ENCODE measurements at places on chromosomes 6 and 20.

DNA sequence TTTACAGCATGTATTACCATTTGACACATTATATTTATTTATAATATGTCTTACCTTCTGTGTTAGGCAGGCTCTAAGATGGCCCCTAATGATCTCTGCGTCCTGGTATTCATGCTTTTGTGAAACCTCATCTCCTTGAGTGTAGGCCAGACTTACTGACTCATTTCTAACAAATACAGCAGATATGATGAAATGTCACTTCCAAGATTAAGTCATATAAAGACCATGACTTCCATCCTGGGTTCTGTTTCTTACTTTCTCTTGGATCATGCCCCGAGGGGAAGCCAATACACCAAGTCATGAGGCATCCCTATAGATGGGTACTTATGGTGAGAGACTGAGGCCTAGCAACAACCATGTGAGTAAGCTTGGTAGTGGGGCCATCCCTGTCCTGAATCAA is 30.2 kb downstream of the ZHX3 start:
- no peak for DNase-seq

DNA sequence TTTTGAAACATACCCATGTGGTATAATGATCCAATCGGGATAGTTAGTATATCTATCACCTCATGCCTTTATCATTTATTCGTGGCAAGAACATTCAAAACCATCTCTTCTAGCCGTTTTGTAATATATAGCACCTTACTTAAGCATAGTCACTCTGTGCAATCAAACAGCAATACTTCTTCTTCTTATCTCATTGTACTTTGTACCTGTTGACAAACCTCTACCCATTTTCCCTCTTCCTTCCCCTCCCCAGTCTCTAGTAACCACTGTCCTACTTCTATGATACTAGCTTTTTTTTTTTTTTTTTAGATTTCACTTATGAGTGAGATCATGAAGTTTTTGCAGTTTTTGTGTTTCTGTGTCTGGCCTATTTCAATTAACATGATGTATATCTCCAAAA is 296.7 kb downstream of the EYS start:
- no peak for DNase-seq

- DNase-seq = no peak
Observed at GRCh38 chr6:159037756-159038290, 7.0 kb downstream of the TAGAP start.

- no peak for DNase-seq
Observed at GRCh38 chr20:4127344-4127743, 112.0 kb upstream of the RNF24 start.

DNA sequence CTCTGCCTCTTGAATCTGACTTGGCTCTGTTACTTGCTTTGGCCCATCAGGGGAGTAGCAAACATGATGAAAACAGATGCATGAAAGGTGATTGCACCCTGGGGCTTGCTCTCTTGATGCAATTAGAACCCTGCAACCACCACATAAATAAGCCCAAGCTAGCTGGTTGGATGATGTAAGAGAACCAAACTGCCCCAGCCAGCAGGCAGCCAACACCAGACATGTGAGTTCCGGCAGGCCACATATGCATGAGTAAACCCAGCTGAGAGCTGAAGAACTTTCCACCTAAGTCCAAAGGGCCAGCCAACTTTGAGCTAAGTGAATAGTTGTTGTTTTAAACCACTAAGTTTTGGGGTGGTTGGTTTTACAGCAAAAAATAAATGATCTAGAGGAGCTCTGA is 268.4 kb downstream of the FARS2 start:
- no peak for DNase-seq

GRCh38 chr6:50716899-50717509 is 3.7 kb downstream of the TFAP2D start:
- DNase-seq = no peak

GRCh38 chr20:50356962-50357782 is 153.0 kb upstream of the PTPN1 start:
- no peak for DNase-seq

GRCh38 chr6:118784641-118785164 is 109.2 kb upstream of the ASF1A start:
- DNase-seq = no peak

DNA sequence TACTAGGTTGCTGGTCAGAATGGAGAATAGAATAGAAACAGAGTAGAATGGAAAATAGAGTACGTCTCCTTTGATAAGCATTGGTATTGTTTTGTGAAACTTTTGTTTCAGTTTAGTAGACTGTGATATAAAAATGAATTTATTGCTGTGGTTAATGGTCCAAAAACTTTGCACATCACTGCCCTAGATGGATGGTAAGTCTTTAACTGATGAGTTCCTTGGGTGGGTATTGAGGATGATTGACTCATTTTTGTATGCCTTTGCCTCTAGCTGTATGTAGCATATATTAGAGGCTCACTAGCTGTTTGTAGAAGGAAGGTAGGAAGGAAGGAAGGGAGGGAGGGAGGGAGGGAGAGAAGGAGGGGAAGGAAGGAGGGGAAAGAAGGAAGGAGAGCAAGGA is 48.3 kb downstream of the ZDHHC14 start:
- DNase-seq = no peak

DNA sequence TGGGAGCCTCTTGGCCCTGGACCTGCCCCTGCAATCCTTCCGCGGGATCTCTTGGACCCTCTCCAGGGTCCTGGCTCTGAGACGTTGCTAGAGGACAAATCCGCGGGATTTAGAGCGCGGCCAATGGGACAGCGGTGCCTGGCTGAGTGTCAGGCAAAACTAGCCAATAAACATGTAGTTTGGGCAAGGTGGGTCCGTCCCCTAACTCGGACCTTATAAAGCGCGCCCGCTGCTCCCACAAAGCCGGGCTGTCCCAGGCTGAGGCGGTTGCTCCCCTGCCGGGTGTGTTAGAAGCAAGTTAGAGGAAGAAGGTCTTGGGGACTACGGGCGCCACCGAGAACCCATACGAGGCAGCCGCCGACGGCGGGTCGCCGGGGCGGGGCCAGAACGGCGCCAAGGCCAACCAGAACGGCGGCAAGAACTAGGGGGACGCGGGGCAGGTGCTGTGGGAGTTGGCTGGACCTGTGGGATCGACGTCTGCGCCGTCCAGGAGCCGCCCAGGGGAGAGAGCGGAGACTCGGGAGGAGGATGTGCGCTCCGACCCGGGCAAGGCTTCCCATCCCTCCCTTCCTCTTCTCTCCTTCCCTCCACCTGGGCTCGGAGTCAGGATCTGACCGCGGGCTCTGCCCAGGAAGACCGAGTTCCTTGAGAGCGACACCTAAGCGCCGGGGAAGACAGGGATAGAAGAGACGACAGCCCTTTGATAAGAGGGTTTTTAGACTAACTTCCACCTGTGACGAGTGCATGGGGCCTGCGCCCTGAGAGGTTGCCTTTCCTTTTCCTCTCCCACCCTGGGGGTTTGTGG is 6.5 kb upstream of the TMEM14A start:
- DNase-seq = peak; percentile 15

DNA sequence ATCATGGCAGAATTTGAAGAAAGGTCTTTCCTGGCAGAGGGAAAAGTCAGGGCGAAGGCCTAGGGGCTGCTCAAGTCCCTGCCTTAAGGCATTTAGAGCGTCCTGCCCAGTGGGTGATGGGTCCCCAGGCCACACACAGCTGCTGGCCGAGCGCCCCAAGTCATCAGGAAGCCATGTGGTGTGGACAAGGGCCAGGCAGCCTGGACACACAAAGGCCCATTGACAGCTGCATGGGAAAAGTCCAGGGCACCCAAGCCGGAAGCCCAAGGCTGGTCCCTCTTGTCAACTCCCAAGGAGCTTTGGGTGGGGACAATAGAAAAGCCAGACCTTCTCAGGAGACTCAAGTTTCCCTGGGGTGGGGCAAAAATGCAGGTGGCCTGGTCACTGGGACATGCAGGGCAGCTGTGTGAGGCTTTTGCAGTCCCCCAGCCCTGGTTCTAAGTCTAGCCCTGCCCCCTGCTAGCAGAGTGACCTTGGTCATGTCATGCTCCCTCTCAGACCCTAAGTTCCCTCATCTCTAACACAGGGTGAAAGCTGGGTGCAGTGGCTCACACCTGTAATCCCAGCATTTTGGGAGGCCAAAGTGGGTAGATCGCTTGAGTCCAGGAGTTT is 44.3 kb upstream of the PTGIS start:
- DNase-seq = no peak

- DNase-seq = no peak
Observed at GRCh38 chr6:159826968-159827647, 27.0 kb downstream of the PNLDC1 start.

- no peak for DNase-seq
Observed at GRCh38 chr20:19253916-19254820, 41.7 kb downstream of the SLC24A3 start.

DNA sequence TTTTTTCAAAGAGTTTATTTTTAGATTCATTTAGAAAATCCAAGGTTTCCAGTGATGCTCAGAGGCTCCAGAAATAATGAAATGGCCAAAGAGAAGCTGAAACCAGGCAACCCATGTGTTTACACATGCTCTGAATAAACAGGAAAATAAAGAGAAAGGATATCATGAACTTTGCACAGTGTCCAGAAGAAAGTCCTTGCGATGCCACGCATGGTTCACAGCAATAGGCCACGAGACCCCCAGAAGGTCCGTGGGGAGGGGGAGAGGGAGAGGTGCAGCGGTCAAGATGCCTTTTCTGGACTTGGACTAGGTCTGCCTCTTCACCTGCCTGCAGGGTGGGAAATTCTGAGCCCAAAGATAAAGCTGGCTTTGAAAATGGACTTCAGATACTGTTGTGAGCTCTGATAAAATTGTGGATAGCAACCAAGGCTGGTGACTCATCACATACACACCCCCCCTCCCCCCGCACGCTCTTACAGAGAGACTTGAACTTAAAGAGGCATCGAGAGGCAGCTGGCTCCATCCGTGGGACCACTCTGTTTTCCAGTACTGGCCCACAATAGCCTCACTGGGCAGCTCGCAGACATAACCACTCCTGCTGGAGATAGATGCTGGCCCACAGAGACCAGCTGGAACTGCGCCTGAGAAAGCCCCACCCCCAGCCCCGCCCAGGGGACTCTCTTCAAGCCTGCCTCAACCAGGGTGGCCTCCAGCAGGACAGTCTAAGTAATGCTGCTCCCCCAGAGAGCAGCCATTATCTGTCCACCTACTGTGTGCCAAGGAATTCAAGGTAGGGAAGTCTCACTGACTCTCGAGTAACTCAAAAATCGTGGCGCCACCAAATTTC is 21.2 kb upstream of the NFATC2 start:
- no peak for DNase-seq

DNA sequence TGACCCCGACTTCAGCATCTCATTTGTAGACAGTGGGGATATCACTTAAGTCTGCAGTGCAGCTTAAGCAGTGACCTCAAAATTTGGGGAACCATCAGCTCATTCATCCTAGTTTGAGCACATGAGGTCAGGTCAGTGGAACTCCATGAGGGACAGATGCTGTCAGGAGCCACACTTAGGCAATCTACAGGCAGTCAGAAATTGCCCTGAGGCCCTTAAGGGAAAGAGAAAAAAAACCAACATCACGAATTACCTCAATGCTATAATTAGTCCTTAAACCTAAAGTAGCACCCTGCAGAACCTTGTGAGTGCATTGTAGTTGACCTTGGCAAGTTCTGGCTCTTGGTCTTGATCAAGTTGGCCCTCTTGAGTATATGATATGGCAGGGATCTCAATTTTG is 21.1 kb downstream of the TMEM74B start:
- no peak for DNase-seq

GRCh38 chr20:11810311-11811083 is 107.2 kb upstream of the BTBD3 start:
- no peak for DNase-seq

- no peak for DNase-seq
Observed at GRCh38 chr6:100088009-100088408, 94.0 kb upstream of the MCHR2 start.
